NCI-H2029 treated with DMSO at 0.1 percent for 48 hours (cell line): ENCODE measurements at places on chromosomes 5 and 9.

DNA sequence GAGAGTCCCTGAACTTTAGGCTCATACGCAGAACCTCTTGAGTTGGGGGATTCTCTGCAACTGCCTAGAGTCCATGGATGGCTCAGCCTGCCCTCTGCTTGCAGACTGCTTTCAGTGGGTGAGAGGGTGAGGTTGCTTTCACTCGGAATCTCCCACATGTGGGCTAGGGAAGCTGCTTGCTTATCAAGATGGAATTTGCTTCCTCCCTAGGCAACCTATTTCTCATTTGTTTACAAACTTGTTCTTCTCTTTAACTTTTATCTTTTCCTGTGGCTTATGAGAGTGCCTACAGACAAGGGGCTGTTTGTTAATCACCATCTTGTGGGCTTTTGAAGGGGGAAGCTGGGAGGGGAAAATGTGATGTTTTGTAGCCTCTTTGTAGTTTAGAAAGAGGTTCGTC, 10.0 kb downstream of the TLE4 start:
- DNase-seq, result no peak

DNA sequence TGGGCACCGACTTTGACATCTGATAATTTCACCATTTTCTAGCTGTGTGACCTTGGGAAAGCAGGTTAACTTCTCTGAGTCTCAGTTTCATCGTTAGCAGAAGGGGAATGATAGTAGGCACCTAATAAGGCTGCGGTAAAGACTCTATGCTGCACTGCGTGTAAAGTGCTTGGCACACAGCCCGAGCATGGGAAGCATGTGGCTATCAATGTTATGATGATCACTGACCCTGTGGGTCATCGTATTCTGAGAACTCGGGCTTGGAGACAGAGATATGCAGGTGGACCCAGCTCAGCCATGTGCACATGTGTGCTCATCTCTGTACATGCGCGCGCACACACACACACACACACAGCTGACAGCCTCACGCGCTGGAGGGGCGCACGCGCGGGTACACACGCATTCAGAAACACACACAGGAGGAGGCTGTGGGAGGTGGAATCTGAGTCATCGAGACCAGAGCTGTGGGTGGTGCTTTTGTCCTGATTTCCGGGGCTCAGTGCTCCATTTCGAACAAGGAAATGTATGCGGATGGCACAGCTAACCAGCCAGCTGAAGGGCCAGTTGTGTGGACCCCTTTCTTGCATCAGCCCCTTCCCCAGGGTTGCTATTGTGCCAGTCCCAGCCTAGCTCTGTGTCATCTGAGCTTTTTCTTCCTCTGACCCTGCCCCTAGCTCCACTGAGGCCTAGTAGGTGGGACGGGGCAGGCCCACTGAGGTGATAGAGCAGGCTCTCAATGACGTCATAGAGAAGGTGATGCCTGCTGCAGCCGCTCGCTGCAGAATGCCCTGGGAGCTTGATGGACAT, 11.1 kb upstream of the ARAP3 start:
- no peak for DNase-seq

DNA sequence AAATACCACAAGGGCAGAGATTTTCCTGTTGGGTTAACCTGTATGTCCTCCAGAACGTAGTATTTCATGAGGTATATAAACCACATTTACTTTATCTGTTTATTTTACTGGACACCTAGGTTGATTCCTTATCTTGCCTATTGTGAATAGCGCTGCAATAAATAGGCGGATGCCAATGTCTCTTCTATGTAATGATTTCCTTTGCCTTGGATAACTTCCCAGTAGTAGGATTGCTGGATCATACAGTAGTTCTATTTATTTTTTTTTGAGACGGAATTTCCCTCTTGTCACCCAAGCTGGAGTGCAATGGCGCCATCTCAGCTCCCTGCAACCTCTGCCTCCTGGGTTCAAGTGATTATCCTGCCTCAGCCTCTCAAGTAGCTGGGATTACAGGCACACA, 15.6 kb upstream of the TUT7 start:
- DNase-seq, result no peak

DNA sequence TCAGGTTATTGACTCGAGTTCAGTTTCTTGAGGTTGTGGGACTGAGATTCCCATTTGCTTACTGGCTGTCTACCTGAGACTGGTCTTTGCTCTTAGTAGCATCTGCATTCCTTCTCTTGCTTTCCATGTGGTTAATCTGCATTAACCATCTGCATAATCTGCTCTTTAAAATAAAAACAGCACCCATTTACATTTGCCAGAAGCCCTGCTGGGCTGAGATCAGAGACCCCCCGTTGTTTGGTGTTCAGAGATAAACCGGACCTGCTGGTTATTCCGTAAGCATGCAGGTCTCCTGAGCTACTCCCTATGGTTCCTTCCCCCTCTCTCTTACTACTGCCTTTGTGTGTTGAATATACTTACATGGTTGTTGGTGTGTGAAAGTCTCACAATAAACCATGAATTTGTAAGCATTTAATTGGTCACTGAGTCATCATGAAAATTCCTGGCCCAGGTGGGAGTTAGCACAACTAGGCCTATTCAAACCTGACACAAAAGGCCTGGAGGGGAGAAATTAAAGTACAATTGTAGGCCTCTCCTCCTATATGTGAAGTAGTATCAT, 396.7 kb downstream of the MRPS30 start:
- no peak for DNase-seq

DNA sequence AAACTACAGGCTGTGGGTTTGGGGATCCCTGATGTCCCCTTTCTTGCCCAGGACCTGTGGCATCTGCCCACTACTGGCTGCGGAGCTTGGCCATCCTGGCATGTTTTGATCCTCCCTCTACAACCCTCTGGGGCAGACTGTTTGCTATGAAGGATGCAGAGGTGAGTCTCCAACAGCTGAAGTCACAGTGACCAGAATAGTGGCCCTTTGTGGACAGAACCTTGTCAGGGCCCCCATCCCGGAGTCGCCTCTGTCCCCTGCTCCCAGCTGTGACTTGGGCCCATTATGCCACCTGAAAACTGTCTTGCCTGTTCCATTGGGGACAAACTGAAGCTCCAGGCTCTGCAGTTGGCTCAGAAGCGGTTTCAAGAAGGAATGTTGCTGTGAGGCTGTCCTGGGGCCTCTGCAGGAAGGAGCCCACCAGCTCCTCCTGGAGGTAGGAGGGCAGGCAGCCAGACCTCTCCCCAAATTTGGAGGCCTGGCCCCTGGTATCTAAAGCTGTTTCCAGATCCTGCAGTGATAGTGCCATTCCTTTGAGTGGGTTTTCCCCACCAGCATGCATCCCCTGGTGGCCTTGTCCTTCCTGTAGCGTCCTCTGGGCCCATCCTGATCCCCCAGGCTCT, 93.3 kb downstream of the BARX1 start:
- DNase-seq, result no peak

GRCh38 chr9:133995012-133995896, 3.1 kb upstream of the VAV2 start:
- no peak for DNase-seq

GRCh38 chr9:80932947-80933780, 756.2 kb downstream of the TLE1 start:
- DNase-seq, result no peak

- DNase-seq, result no peak
Measured at GRCh38 chr9:118515947-118516346, 811.7 kb downstream of the TLR4 start.

DNA sequence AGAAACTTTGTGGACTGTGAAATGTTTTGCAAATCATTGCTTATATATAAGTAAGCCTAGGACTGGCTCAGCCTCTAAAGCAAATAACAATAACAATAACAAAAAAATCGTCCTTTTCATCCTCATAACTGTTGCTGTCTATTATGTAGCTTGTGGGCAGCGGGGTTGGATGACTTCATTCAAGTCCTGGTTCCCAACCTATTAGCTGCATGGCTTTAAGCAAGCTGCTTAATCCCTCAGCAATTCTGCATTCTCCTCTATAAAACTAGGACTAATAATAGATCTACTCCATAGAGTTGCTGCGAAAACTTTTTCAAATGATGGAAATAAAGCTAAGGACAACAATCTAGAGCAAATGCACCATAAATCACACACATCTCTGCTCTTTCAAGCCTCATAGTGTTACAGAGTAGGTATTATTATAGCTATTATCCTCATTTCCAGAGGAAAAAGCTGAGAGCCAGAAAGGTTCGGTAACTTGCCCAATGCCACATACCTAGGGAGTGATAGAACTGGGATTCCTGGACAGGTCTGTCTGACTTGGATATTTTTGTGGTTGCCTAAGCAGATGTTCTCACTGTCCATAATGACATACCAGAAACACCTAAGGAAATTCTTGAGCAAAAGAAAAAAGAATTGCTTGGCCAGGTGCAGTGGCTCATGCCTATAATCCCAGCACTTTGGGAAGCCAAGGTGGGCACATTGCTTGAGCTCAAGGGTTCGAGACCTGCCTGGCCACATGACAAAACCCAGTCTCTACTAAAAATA, 98.8 kb upstream of the ADRA1B start:
- no peak for DNase-seq

DNA sequence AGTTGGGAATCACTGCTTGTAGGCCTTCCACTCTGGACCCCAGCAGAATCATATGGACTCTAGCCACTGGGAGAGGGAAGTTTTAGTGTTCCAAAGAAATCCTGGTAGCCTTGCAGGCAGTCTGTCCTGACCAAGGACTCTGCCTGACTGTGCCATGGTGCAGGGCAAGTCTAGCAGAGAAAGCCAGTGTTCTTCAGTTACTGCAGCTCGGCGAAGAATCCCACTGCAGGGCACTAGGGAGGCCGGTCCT, 20.3 kb upstream of the MATR3 start:
- DNase-seq, result no peak

- DNase-seq, result no peak
Measured at GRCh38 chr5:140324041-140324600, 21.2 kb upstream of the PFDN1 start.

GRCh38 chr9:91042541-91042940, 240.9 kb downstream of the SYK start:
- no peak for DNase-seq

- DNase-seq, result no peak
Measured at GRCh38 chr5:115624994-115625393, 842 bp downstream of the TMED7 start.

GRCh38 chr9:99176527-99177013, 45.2 kb downstream of the ALG2 start:
- DNase-seq, result no peak

GRCh38 chr5:1430121-1430795, 15.0 kb downstream of the SLC6A3 start:
- no peak for DNase-seq

DNA sequence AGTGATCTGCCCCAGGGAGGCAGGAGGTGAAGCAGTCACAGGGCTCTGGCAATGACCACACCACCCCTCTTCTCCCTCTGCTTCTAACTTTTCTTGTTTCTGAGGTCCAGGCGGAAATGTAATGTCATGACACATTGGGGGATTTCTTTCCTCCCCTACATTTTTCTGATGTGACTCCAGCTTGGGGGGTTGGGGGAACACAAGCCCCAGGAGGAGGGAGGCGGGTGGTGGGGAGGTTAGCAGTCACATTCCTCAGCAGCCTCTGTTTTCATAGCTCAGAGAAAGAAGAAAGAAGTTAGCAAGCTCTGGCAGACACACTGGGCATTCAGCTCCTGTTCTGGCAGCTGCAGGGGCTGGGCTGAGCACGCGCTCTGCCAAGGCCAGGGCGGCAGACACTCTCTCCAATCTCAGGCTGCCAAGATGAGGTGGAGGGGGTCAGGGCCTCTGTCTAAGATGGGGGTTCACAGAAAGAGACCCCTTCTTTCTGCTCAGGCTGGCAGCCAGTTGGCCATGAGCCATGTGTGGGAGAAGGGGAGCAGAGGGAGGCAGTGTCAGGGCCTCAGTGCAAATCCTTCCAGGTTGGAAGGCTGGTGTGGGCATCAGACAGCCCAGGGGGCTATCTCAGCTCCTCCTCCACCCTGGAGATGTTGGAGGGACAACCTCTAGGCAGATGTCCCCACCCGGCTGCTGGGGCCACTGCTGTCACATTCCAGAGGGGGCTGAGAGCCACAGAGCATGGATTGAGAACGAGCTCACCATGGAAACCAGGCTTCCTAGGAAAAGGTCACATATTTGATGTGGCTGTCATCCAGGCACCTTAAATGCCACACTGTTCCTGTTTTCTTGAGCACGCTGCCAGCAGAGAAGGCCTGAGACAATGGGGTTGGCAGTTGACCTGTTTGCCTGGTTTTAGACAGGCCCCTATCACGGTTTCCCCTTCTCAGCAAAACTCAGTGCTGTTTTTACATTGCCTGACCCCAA, 20.1 kb upstream of the PFDN1 start:
- DNase-seq, result peak; percentile 96

GRCh38 chr5:83475935-83476814, 4.6 kb downstream of the VCAN start:
- no peak for DNase-seq

DNA sequence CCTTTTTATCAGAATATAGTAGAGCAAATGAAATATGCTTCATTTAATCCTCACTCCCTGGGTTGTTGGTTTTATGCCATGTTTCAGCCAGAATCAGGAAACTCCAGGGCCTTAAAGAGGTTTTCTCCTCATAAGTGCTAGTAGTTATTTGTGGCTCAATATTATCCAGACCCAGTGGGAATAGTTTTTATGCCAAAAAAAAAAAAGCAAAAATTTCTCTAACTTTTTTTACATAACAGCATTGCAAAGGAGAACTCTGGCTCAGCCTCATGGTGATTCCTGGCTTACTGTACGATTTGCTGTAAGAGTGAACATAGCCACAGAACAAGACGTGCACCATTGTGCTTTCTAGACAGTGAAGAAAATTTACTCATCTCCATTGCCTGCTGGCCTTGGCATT, 232.5 kb downstream of the PJA2 start:
- DNase-seq, result no peak

GRCh38 chr5:133344266-133344665, 268.1 kb downstream of the FSTL4 start:
- DNase-seq, result no peak

DNA sequence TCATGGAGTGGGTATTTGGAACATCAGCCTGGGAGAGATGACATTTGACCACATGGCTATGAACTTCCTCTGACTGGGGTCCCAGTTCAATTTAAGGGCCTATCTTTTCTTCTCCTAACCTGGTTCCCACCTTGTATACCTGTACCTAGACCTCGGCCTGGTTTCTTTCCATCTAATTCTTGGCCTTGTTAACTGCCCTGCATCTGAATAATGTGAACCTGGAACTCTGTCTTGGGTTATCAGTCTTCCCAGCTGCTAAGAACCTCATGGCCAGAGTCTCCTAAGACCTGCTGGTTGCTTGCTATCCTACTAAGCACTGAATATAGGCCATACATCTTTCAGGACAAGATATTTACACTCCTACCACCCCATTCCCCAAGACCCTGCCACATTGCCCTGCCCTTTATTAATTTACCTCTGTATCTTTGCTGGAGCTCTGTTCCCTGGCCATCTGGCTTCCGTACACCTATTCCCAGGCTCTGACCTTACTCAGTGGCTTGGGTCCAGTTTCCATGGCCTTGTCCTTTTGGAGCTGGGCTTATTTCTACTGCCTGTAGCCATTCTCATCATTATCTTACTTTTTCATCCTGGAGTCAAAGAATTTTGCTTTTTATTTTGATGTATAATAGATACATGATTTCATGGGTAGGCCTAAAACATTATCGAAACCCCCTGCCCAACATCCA, 6.6 kb downstream of the PSAT1 start:
- DNase-seq, result no peak

DNA sequence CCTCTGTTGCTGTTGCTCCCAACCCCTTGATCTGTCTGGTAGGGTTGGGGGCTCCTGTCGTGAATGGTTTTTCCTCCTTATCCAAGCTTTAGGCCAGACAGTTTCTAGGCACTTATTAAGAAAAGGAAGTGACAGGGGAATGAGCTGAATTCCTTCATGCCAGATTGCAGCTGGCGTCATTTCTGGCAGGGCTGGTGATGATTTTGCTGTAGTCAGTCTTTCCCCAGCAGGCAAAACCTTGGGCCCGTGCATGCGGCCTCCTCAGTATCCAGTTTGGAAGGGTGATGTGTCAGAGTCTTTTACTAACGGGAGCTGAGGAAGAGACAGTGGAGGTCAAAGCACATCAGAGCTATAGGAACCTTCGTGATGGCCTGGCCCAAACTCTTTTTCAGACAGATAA, 58.8 kb downstream of the COL27A1 start:
- DNase-seq, result no peak
